CD4-positive, alpha-beta T cell treated with Interferon gamma for 1 hour (primary cell): ENCODE measurements at places on chromosomes 16 and 17.
A peak's percentile ranks its signal among the peaks of the same experiment; 100 is the strongest.

DNA sequence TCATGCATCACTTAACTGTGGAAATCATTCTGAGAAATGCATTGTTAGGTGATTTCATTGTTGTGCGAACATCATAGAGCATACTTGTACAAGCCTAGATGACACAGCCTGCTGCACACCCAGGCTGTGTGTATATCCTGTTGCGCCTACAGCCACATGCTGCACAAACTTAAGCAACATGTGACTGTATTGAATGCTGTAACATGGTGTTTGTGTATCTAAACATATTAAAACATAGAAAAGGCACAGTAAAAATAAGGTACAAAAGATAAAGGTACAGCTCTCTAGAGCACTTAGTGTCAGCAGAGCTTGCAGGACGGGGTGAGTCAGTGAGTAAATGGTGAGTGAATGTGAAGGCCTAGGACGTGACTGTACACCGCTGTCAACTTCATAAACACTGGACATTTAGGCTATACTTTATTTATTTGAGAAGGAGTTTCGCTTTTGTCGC, 11.9 kb downstream of the FOXK2 start:
- DNase-seq = no peak

DNA sequence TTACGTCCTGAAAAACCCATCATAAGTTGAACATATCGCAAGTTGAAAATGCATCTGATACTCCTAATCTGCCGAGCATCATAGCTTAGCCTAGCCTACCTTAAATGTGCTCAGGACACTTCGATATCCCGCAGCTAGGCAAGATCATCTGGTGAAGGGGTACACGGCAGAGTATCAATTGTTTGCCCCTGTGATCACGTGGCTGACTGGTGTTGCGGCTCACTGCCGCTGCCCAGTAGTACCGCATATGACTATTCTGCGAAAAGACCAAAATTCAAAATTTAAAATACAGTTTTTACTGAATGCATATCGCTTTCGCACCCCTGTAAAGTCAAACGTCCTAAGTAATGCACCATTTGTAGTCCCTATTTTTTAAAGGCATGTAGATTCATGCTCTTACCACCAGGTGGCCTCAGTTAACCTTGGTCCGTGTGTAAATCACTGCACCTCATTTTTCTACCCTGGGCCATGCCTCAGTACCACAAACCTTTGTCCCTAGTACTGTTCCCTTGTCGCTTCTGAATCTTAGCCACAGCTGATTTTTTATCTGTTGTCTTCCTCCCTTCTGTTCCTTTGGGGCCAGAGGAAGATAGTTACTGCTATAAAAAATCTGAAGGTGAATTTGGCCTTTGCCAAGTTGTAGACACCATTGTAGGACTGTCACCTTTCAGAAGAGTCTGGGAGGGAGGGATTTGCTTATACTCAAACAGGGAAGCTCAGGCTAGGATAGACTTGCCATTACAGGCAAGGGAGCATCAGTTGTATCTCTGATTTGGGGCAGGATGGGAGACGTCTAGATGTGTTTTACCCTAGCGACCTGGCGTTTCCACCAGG, 34.4 kb downstream of the WWP2 start:
- peak; percentile 13 for DNase-seq

DNA sequence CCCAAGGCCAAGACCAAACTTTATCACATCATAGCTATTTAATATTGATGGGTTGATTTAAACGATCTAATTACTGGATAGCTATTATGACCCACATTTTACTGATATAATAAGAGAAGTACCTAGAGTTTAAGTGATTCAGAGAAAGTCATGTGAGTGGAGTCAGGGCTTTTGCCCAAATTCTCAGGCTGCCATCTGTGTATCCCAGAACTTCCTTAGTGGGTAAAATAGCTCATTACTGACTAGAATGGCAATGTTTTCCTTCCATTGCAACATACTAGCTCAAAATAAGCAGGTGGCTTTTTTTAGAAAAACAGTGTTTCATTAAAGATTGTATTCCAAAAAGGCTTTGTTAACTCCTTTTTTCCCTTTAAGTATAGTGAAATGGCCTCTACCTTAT, 113.9 kb upstream of the MAF start:
- no peak for DNase-seq

- DNase-seq = no peak
Observed at GRCh38 chr16:29182501-29182900, 197.6 kb downstream of the LAT start.

- DNase-seq = no peak
Observed at GRCh38 chr16:50960517-50961202, 190.4 kb downstream of the SALL1 start.

DNA sequence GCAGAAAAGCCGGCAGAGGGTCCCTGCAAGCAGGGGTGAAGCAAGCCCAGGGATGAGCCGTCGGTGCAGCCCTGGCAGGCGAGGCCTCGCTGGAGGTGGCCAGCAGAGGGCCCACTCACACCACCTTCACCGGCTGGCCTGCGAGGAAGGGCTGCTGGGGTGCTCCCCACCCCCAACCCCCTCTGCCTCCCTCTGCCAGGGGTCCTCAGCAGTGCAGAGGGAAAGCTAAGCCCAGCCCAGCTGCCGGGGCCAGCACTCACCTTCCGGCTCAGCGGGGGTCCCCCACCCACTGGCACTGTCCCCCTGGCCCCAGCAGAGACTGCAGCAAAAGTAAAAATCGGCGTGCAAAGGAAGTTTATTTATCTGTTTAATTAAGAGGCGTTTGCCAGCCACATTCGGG, 113.4 kb downstream of the ENGASE start:
- DNase-seq = no peak

DNA sequence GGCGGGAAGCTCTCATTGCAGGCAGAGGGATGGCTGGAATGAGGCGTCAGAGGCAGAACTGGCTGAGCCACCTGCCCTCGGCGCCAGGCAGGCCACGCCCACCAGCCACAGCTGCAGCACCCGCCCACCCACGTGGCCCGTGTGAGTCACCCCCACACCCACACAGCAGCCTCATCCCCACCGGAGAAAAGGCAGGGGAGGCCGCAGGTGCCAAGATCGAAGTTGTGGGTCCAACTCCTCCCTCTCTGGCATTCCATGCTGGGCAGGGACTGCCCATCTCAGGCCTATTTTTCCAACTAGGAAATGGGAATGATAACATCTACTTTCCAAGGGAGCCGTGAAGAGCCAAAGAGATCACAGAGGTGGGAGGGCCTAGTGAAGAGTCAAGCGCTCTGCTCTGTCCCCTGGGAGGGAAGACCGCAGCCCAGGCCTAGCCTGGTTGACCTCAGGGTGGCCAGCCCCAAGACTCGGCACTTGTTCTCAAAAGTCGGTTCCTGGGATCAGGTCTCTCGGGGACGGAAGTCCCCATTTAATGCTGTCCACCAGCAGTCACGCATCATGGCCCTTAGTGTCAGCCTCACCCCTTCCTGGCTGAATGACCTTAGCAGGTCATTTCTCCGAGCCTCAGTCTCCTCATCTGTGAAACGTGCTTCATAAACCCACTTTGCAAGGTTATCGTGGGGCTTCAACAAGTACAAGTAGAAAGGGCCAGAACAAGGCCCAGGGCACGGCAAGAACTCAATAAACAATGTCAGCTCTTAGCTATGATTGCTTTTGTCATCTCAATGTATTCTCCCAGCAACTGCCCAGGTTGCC, at the start of gene TRPV3:
TSS of gene TRPV3 (minus strand) at position 45 of the 816 bp plus-strand sequence. CDS start 2,962 bp downstream, outside the sequence.
- peak; percentile 18 for DNase-seq

DNA sequence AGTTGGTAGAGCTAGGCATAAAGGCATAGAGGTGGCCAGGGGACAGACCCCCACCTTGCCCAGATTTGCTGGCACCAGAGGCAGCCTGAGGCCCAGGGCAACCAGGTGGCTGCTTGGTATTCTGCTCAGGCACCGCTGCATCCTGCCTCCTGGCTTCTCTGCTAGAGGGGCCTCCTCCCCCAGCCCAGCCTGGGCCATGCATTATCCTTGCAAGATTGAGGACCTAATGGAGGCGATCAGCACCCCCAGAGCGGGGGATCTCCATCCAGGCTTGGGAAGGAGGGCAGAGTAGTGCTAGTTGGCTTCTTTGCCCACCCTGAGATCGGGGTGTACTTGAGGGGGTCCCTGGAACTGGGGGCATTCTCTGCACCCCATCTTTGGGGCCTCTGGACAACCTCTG, 23.8 kb downstream of the CDK5RAP3 start:
- DNase-seq = no peak

DNA sequence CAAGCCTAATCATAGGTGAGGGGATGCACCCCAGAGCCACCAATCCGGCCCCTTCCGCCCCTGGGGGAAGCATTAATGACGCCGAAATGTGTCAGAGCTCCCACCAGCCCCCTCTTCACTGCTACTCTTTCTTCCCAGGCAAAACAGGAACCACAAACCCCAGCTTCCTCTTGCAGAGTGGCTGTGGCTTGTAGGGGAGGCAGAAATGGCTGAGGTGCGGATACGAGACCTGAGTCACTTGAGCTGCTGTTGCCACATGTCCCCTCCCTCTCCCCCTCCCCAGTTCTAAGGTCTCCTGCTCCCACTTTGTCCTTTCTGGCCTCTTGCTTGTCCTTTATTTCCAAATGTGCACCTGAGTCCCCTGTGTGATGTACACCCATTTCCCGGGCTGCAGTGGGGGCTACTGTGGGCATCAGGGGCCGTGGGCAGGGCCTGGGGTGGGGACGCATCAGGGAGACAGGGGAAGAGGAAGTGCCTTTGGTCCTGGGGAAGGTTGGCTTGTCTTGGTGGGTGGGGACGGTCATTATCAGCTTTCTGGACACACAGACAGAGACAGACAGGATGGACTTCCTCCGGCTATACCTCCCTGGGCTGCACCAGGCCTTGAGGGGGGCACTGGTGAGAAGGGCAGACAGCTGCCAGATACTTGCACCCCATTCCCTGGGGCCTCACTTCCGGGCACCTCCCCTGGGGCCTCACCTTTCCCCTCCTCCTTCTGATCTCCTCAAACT, at the start of gene APOBR:
TSS of gene APOBR (plus strand) at position 523 of the 731 bp plus-strand sequence. CDS start at position 562, 39 bp downstream.
- DNase-seq = peak; percentile 90

DNA sequence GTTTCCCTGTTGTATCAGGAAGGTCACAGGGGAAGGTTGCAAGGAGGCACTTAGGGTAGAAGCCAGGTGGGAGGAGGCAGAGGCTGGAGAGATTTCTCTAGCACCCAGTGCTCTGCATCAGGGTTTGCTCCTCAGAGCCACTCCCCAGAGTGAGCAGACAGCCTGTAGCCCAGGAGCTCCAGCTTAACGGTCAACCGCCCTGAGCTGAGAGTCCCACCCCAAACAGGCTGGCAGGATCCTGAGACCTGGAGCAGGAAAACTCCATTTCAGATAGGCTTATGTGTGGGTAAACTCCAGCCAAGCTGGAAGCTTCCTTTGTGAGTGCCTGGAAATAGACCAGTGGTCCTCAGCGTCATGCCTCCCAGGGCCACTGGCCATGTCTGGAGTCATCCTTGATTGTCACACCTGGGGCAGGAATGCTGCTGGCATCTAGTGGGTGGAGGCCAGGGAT, 37.9 kb downstream of the MPRIP start:
- no peak for DNase-seq

DNA sequence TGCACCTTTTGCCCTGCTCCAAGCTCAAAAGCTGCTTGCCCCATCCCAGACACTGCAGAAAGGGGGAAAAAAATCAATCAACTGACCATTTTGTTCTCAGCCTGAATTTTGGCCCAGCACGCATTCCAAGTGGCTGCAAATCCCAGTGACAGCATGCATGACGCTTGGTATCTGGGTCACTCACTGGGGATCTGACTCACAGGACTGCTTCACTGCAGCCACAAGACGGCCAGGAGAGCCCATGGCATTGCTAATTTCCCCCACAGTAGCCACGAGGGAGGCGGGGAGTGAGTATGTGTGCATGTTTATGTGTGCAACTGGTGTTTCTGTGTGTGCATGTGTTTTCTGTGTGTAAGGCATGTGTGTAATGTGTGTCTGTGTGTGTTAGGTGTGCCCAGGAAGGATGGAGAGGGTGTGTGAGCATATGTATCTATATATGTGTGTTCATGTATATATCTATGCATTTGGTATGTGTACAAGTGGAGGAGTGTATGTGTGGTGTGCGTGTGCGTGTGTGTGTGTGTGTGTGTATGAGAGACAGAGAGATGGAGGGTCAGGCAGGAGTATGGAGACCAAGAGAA, 33.8 kb downstream of the SDK2 start:
- DNase-seq = no peak

GRCh38 chr17:66803474-66803951, 31.4 kb upstream of the CACNG5 start:
- DNase-seq = no peak

DNA sequence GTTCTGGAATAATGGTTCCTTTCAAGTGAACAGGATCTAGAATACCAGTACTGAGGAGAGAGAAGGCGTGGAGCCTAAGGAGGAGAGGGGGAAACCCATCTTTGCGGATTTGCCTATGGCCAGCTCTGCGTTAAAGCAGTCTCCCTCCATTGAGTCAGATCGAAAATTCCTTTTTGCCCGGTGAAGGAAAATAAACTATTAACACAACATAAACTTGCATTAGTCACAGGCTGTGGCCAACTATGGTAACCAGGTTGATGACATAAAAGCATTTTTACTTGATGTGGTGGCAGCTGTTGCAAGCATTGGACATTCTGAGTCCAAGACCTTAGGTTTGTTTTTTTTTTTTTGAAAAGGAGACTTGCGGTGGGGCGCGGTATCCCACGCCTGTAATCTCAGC, 8.9 kb downstream of the LDAF1 start:
- DNase-seq = no peak

DNA sequence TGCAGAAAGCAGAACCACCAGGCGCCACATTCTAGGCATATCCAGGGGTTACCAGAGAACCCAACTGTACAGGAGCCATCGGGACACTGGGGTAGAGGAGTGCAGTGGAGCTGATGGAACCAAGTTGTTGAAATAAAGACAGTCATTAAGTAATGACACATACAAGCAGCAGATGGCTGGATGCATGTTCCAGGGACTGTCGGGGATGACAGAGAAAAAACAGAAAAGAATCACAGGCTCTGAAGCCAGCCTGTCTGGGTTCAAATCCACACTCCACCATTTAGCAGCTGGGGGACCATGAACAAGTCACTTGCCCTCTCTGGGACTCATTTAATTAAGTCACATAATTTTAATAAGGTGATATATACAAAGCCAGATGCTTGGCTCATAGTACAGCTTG, 117.1 kb downstream of the ZNF423 start:
- no peak for DNase-seq

DNA sequence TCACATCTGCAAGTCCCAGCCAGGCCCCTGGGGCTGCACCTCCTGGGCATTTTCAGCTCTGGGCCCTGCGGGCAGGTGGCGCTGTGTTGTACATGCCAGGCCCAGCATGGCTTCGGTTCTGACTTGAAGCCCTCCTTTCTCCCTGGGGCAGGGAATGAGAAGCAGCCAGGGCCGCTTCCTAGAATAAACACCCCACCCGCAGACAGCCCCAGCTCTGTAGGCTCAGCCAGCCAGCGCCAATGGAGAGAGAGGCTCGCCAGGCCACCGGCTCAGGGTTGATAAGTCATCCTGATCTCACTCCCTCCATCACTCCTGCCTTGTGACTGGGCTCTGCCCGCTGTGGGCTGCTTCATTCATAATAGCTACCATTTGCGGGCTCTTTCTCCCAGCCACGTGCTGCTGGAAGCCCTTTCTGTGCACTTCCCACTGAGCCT, 6.0 kb upstream of the GLIS2 start:
- peak; percentile 60 for DNase-seq

- no peak for DNase-seq
Observed at GRCh38 chr17:82949984-82950383, 110.2 kb upstream of the ZNF750 start.

- no peak for DNase-seq
Observed at GRCh38 chr17:64192589-64192988, 62.6 kb upstream of the ERN1 start.
